ENCODE measurements at places on chromosomes 6 and 20. TPM values are rescaled to one million over a fixed set of nuclear protein-coding genes. Genes with fewer than 3 reads are reported as not detected.

Gene VSTM2L
- total RNA-seq, result 0.09 TPM

Gene BPI
- not detected for total RNA-seq

Gene CCM2L
- not detected for total RNA-seq

Gene DAAM2
- total RNA-seq, result not detected

Gene FRMD1
- not detected for total RNA-seq

Gene KIF25
- total RNA-seq, result not detected

Gene CTAGE9
- not detected for total RNA-seq

Gene SLC17A9
- total RNA-seq, result 14.0 TPM

Gene TAGAP
- total RNA-seq, result 183 TPM

Gene TOMM6
- 367 TPM for total RNA-seq

Gene OLIG3
- not detected for total RNA-seq

Gene SLC24A3
- not detected for total RNA-seq

Gene GCNT2
- total RNA-seq, result 2.5 TPM

Gene RNF182
- not detected for total RNA-seq

Gene PRSS16
- not detected for total RNA-seq

Gene IMPG1
- total RNA-seq, result not detected

Gene SNHG17
- 111 TPM for total RNA-seq

Gene HLA-C
- 857 TPM for total RNA-seq

Gene FABP7
- total RNA-seq, result not detected

Gene SFTA2
- not detected for total RNA-seq

Gene BNIP5
- total RNA-seq, result not detected

Gene PI3
- total RNA-seq, result not detected

Gene RIMS1
- total RNA-seq, result not detected

Gene NRSN1
- total RNA-seq, result not detected

Gene TBC1D7
- total RNA-seq, result 25.1 TPM

Gene C6orf118
- not detected for total RNA-seq

Gene TSBP1
- not detected for total RNA-seq

Gene SCRT2
- total RNA-seq, result not detected

Gene TIAM2
- 86.9 TPM for total RNA-seq

Gene HCRTR2
- not detected for total RNA-seq

Gene WFDC12
- not detected for total RNA-seq

Gene PLCB4
- total RNA-seq, result not detected

Gene SIRPB1
- 2.8 TPM for total RNA-seq

Gene SLC29A1
- 144 TPM for total RNA-seq

Gene DZANK1
- 1.9 TPM for total RNA-seq

Gene MUCL3
- total RNA-seq, result not detected

Gene IFNGR1
- 13.9 TPM for total RNA-seq

Gene CST5
- total RNA-seq, result not detected

Gene TTLL9
- not detected for total RNA-seq

Gene SGK2
- 0.23 TPM for total RNA-seq

Gene PMEPA1
- total RNA-seq, result 0.66 TPM

Gene EFCAB8
- 0.54 TPM for total RNA-seq

Gene PI16
- total RNA-seq, result not detected

Gene TRIM38
- 24.5 TPM for total RNA-seq

Gene PPP1R16B
- 133 TPM for total RNA-seq

Gene SOX12
- 11.2 TPM for total RNA-seq

Gene OPRM1
- total RNA-seq, result not detected

Gene C6orf132
- 0.40 TPM for total RNA-seq

Gene PLTP
- 3.2 TPM for total RNA-seq

Gene SLC17A1
- total RNA-seq, result 0.28 TPM

Gene TNFRSF6B
- not detected for total RNA-seq

Gene PDE7B
- total RNA-seq, result 16.0 TPM

Gene KCNK5
- 33.8 TPM for total RNA-seq

Gene STMND1
- total RNA-seq, result not detected

Gene PCK1
- not detected for total RNA-seq

Gene PTCRA
- total RNA-seq, result not detected

Gene LCA5
- total RNA-seq, result 0.05 TPM
